ENCODE measurements at places on chromosomes 4 and X.

DNA sequence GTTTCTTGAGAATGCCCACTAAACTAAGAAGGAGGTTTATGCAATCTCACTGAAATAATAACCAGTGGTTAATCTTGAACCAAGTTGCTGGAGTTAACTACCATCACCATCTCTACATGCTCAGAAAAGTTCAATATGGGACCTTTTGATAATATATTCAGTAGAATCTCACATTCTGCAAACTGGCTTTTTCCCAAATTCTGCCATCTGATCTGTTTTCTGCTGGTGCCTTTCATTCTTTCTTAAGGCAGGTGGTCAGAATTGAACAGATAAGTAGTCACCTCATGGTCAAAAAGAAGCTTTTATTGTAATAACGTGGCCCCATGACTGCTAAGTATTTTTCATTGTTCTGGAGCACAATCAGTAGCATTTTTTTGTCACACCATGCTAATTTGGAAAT, 229.0 kb upstream of the GK2 start:
- DNase-seq = no peak

- no peak for DNase-seq
Measured at GRCh38 chr4:168637872-168638756, 141.3 kb downstream of the PALLD start.

- no peak for DNase-seq
Measured at GRCh38 chr4:94516067-94516466, 64.3 kb downstream of the PDLIM5 start.

DNA sequence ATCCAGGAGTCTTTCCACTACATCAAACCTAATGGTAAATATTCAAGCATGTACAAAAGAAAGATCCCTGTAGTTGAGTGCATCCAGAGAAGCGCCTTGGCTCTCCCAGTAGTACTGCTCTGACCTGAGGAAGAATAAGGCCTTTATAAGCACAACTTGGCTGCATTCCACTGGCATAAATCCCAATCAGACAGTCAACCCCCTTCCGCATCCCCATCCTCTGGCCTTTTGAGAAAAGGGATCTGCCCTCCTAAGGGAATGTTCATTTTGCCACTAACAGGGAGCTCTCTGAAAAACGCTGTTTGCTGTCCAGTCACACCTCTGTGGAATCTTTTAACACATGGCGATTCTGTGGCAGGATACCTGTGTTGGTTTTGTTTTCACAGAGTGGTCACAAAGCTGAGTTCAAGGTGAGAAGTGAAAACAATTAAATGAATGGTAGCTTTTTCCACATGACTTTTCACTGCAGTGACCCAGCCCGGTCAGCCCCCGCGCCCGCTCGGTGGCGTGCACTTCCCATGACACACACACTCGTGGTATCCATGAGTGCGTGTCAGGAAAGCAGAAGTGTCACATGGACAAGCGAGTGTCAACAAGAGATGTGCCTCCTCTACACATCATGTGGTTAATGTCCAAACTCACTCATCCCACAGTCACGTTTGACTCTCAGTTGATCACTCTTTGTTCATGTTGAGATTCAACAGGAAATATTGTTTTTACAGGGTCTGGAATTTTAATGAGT, 112.2 kb upstream of the ENPP6 start:
- DNase-seq = no peak

GRCh38 chr4:143026459-143027170, 158.1 kb upstream of the USP38 start:
- no peak for DNase-seq

DNA sequence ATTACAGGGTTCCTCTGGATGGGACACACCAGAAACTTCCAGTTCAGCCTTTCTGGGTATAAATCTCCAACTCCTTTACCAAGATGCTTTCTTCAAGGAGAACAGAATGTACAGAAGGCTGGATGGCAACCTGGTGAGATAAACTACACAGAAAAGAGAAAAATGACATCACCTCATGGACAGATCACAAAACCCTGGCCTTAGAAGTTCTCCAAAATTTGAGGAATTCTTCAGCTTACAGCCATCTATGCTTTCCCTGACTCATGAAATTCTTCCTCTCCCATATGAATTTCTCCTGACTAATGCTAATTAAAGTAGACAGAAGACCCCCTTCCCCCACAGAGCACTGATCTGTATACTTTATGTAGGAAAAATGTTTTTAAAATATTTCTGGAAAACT, 345.4 kb downstream of the STIM2 start:
- no peak for DNase-seq

Data from AG09309 (cell line).